HS-27A (cell line): ENCODE measurements at places on chromosomes 2 and 18.

DNA sequence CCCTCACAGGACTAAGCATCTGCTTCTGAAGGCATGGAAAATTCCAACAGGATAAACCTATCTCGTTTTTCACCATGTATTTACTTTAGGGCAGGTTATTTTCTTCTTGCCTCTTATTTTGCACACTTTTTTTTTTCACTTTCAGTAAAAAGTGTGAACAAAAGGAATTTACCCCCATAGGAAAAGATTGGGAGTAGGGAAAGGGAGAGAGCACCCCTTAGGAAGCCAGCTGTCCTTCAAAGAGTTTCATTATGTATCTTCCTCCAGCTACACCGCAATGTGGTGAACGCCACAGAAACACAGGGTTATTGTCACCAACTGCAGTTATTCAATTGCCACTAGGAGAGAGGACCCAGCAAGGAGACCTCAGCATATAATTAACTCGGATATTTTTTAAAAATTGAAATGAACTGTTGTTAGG lies 286.2 kb upstream of the VRK2 start:
- no peak for DNase-seq

GRCh38 chr2:9497017-9497416 lies 22.7 kb downstream of the IAH1 start:
- DNase-seq = no peak

GRCh38 chr2:240395448-240395847 lies 40.0 kb upstream of the GPC1 start:
- DNase-seq = no peak

DNA sequence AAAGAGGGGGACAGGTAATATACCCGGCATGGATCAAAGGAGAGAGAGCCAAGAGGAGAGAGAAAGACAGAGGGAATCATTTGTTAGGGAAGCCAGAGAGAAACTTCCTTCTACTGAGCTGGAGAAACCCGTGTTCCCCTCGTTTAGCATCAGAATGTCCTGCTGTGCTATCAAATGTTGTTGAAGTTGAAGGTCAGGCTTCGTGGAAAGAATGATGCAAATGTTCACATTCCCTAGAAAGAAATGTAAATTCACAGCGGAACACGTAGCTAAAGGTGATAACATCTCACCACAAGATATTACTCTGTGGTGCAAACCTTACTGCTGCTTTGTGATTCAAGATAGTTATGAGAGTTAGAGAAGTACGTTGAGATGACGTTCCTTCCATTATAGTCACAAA lies 258.1 kb downstream of the LNPK start:
- DNase-seq = no peak

DNA sequence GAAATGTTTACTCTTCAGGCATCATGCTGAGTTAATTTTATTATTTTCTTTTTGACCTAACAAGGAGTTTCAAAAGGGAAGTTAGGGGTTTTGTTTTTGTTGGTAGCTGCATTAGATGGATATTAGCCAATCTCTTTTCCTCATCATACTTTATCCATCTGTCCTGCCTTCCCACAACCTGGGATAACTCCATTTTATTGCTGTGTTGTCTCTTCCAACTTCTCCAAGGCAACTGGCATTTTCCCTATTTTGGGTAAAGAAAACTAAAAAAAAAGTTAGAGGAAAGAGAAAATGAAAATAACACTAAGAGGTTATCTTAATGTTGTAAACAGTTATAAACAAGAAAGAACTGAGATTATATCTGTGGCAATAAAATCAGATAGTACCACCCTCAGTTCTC lies 147.0 kb downstream of the PID1 start:
- no peak for DNase-seq
